Stimulated activated CD4-positive, alpha-beta T cell treated with anti-CD3 and anti-CD28 coated beads, Interleukin-4, amount 100 ng/mL, for 24 hours (primary cell): ENCODE measurements at places on chromosomes 6 and 20.

DNA sequence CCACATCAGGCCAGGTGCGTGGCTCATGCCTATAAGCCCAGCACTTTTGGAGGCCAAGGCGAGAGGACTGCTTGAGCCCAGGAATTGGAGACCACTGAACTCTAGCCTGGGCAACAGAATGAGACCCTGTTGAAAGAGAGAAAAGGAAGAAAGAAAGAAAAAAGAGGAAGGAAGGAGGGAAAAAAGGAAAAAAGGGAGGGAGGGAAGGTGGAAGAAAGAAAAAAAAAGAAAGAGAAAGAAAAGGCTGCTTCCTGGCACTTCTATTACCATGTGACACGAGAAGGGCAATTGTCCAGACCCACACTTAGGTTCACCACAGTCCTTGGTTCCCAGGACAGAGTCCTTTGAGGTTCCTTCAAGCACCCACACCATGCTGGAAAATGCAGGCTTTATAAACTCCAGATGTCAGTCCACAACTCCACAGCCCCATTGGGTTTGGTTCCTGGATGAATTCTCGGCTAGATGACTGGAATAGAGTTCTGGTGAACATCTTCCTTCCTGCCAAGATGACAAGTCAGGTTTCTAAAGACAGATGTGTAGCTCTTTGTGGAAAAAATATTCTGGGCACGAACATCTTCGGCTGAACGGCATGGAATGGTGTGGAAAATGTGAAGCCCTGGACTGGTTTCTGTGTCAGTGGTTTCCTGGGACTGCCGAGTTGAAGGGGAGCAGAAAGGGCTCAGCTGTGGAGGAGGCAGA, 32.5 kb downstream of the NT5E start:
- DNase-seq: no peak

DNA sequence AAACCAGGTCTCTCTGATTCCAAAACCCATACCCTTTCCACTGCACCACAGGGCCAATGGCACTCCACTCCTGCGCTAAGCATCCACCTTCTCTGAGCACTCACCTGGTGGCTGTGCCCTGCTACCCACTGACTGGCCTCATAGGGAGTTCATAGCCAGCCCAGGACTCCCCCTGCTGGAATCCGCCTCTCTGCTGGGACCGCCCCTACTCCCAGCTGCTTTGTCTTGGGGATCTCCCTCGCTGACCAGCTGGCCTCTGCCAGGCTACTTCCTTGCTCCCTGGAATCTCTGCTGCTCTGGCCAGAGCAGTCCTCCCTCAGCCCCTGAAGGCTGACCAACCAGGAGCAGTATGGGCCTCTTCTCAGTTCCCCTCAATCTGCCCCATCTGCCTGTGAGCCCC, 129.7 kb downstream of the FAXC start:
- DNase-seq: no peak

DNA sequence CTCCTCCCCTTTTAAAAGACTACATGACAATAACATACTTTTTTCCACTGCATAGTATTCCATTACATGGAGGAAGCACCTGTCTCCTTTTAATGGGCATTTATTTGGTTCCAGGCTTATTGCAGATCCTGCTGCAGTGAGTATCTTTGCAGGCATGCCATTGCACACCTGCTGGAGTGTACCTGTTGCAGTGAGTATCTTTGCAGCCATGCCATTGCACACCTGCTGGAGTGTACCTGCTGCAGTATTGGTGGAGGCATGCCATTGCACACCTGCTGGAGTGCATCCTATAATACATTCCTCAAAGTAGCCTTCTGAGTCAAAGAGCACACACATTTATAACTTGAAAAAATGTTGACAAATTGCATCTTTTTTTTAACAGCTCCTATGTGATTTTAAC, 1.6 kb downstream of the BFSP1 start:
- DNase-seq: no peak

DNA sequence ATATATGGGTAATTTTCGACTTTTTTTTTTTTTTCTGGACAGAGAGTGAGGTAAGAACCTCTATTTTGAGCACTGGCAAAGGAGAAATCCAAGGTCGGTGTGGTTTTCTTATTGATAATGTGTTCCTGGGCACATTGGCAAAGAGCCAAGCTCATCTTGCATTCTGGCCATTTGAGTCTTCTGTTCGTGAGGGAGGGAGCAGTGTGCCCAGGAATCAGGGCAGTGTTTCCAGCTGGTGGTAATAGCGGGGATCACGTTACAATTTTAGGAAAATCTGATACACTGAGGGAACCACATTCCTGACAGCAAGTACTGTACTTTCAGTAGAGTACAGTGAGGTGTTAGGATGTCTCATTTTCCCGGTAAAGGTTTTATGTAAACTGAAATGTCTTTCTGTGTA, 442.3 kb upstream of the MAP3K7 start:
- DNase-seq: no peak

- no peak for DNase-seq
Observed at GRCh38 chr6:84768442-84769174, 4.2 kb upstream of the TBX18 start.

GRCh38 chr6:168719901-168720300, 278.9 kb downstream of the SMOC2 start:
- no peak for DNase-seq

DNA sequence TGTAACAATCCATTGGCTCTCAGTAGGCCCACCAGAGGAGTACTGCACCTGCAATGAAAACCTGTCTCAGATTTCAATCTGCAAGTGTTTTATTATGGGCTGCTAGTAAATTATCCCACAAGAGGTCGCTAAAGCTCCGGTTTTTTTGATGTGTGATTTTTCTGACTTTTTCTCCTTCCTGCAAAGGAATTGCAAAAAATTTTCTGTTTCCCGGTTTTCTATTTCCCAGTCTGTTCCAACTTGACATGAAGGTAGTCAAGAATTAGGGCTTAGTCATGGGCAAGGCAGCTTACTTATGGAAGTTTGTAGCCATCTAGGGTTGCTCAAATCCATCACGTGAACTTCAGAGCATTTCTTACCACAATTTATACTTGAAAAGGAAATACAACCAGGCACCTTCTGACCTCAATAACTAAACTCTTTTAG, 38.5 kb upstream of the AHI1 start:
- DNase-seq: no peak

- DNase-seq: no peak
Observed at GRCh38 chr6:44680202-44680720, 292.8 kb downstream of the CDC5L start.

DNA sequence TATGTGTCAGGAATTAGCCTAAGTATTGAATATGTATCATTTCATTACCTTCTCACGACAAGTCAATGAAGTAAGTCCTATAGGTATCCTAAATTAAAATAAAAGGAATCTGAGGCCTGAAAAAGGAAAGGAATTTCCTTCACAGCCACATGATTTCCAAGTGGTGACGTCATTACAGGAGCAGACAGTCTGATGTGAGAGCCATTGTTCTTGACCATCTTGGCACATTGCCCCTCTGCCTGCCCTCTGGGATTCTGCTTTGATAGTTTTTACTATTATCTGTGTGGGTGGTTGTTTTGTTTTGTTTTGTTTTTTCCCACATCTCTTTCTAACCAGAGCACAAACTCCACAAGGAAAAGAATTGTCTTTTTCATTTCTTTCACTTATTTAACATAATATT, 219.8 kb upstream of the UFL1 start:
- DNase-seq: no peak

GRCh38 chr6:88609983-88610382, 353.4 kb downstream of the RNGTT start:
- DNase-seq: no peak

GRCh38 chr6:25309886-25310285, 30.7 kb downstream of the CARMIL1 start:
- no peak for DNase-seq

- no peak for DNase-seq
Observed at GRCh38 chr6:155259204-155259603, 4.6 kb upstream of the CLDN20 start.
